Left cardiac atrium (tissue), 4 donors: ENCODE measurements at places on chromosomes 1 and 21.
A peak's percentile ranks its signal among the peaks of the same experiment; 100 is the strongest.

DNA sequence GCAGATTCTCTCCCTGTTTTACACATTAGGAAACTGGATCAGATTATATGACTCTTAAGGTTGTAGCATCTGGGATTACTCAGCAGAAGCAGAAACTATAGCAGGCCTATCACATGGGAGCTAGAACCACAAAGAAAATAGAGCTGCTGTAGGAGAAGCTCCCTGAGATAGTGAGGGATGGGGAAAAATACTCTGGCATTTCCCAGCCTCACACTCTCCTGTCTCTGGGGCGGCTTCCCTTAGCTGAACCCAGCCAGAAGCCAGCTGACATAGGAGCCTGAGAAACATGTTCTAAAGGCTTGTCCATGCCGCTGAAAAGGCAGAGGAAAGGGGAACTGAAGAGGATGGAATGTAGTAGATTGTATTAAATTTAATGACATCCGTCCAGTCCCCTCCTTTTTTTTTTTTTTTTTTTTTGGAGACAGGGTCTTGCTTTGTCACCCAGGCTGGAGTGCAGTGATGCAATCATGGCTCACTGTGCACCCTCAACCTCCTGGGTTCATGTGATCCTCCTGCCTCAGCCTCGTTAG, 76.8 kb upstream of the DNAJC6 start:
- no peak for DNase-seq

- no peak for DNase-seq
Measured at GRCh38 chr1:82215056-82215852, 414.5 kb downstream of the ADGRL2 start.

DNA sequence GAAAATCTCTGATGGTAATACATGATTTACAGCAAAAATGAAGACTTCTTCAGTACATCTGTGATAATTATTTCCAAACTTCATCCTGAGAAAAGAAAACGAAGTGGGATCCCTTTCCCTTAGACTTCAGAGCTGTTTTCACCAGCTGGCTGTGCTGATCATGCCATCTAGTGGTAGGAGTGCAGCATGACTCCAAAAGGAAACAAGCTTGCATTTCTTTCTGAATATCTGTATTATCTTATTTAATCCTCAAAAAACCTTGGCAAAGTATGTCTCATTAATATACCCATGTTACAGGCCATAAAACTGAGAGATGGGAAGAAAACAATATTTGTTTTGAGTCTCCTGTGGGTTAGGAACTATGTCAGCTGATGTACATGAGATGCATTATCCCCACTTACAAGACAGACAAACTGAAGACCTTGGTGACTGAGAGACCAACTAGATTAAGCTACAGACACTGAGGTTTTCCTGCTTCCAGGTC, 9.8 kb upstream of the GJA8 start:
- DNase-seq: no peak

- peak; percentile 8 for DNase-seq
Measured at GRCh38 chr1:7564137-7564536, 207.0 kb upstream of the VAMP3 start.

GRCh38 chr1:6868660-6869380, 83.6 kb downstream of the CAMTA1 start:
- no peak for DNase-seq

- no peak for DNase-seq
Measured at GRCh38 chr21:18986197-18986596, 582.6 kb upstream of the TMPRSS15 start.

DNA sequence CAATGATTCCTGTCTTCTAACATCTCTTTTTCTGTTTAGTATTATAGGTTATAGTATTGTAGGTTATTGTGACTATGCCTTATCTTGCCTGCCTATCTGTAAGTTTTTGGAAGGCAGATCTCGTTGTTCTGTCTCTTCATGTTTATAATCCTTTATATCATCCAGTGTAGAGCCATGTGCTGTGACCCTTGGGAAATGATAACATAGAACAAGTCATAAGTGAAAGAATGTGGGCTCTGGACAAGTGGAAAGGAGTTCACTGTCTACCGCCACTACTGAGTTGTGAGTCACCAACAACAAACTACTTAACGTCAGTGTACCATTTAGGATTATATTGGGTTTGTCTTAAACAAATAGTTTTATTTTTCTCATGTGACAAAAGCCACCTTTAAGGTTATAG, 139.3 kb downstream of the LYPLAL1 start:
- DNase-seq: no peak

GRCh38 chr1:204793259-204793914, 77.3 kb upstream of the NFASC start:
- DNase-seq: no peak

DNA sequence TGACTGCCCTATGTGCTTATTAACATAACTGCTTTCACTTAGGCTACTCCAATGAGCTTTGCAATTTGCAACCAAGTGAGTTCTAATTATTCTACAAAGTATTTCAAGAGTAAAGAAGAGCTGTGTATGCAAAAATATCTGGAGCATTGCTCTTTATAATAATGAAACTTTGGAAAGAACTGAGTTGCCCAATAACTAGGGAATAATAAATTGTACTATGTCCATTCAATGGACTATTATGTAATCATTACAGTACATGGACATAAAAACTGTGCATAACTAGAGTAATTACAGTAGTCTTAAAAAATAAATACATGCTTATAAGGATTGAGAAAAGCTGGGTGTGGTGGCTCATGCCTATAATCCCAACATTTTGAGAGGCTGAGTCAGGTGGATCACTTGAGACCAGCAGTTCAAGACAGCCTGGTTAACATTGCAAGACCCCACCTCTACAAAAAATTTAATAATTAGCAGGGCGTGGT, 70.3 kb upstream of the JAK1 start:
- DNase-seq: no peak

GRCh38 chr1:66778266-66778665, 22.8 kb downstream of the INSL5 start:
- DNase-seq: no peak

- no peak for DNase-seq
Measured at GRCh38 chr1:5617179-5617520, 375.1 kb downstream of the NPHP4 start.

- DNase-seq: no peak
Measured at GRCh38 chr1:223645903-223646302, 19.6 kb downstream of the CAPN8 start.

- DNase-seq: no peak
Measured at GRCh38 chr1:119448127-119448511, 33.2 kb downstream of the HSD3B2 start.

DNA sequence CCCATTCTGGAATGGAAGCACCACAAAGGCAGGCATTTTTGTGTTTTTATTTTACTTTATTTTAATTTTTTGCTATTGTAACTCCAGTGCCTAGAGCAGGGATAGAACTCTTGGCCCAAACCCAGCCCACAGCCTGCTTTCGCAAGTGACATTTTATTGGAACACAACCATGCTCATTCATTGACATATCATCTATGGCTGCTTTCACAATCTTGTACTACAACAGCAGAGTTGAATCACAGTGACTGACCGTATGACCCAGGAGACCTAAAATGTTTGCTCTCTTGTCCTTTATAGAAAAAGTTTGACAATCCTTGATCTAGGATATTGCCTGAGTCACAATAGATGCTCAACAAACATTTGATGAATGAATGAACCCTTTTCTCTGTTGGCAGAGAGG, 83.9 kb upstream of the ATP1A1 start:
- DNase-seq: no peak

DNA sequence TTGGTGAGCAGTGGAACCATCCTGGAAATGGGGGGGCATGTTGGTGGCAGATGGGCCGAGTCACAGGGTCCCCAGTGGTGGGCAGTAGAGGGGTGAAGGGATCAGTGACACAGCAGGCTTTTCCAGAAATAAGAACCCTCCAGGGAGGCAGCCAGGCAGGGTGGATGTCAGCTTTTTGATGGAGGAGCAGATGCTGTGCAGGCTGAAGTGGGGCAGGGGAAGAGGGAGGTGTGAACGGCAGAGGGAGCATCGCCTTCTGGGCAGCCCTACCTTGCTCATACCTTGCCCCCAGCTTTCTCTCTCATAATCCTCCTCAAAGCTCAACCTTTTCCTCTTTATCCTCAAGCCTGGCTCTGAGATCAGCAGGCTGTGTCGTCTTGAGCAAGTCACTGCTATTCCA, 131.8 kb upstream of the IPO9 start:
- DNase-seq: no peak

DNA sequence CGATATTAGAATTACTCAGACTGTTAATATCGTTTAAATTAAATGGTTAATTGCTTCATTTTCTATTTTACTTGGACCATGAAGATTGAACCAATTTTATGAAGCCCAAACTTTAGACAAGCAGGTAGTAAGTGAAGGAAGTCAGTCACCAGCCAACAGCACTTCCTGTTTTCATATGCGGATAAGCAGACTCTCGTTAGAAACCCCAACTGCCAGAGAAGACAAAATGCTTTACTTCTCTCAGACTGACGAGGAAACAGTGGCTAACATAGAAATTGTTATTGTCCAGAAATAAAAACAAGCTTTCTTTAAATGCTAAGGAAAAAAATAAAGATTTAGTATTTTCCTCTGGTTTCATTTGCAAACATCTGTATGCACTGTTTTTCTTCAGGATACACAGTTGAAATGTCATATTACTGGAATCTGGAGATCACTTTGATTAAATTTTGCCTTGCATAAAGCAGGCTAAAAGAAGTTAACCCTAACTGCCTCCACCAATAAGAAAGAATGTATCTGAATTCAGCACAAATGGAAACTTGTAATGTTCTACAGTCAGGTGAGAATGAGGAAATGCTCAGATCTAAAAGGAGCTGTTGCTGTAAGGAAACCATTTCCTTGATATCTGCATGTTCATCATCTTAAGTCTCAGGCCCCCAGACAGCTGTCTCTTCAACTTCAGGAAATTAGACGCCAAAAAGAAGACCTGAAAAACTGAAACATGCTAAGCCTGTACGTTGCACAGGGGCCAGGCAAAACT, 129.8 kb upstream of the SAMSN1 start:
- DNase-seq: no peak

DNA sequence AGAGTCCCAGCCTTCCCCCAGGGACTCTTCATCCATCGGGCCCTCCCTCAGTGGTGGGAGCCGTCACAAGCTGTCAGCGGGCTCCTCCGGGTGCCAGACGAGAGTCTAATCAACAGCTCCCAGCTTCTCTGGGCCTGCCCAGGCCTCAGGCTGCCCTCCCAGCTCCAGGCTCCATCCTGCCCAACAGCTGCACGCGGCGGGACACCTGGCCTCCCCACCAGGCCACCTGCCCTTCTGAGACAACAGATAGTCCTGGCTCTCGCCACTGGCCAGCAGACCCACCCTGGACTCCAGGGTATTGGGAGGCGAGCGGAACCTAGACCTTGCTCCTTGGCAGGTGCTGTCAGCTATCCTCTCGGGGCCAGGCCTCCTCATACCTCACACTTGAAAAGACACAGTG, 3.1 kb downstream of the WNT4 start:
- DNase-seq: no peak

GRCh38 chr1:18957136-18957521, 653 bp upstream of the IFFO2 start:
- DNase-seq: peak; percentile 54

DNA sequence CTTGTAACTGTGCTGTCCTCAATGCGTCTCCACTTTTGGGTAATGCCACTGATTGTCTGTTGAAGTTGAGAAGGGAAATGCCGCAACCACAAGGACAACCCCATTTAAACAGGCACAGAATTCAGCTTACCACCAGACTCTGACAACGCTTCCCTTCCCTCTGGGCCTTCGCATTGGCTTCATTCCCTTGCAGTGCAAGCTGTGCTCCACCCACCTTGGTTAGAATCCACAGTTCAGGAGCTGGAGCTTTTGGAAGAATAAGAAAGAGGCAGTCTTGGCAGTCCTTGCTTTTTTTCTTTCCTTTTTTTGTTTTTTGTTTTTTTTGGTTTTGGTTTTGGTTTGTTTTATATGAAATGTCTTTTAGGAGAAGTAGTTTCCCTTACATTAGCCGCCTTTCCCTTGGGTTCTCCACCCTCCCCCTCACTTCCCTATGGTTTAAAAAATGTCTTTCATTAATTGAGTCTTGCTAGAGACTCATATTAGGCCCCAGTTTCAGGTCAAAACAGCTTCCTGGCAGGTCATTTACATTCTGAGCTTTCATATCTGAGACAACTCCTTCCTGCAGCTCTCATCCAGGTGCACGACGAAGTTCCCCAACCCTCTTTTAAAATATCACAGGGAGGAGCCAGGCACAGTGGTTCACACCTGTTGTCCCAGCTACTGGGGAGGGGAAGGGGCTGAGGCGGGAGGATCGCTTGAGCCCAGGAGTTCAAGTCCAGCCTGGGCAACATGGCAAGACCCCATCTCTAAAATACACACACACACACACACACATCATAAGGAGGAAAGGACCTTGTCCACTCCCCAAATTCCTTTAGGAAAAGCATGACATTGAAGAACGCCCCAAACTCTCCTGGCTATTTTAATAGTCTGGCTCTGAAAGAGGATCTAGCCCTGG, 20.7 kb upstream of the LAX1 start:
- DNase-seq: peak; percentile 55

- no peak for DNase-seq
Measured at GRCh38 chr1:40155910-40156309, 5.3 kb upstream of the RLF start.

DNA sequence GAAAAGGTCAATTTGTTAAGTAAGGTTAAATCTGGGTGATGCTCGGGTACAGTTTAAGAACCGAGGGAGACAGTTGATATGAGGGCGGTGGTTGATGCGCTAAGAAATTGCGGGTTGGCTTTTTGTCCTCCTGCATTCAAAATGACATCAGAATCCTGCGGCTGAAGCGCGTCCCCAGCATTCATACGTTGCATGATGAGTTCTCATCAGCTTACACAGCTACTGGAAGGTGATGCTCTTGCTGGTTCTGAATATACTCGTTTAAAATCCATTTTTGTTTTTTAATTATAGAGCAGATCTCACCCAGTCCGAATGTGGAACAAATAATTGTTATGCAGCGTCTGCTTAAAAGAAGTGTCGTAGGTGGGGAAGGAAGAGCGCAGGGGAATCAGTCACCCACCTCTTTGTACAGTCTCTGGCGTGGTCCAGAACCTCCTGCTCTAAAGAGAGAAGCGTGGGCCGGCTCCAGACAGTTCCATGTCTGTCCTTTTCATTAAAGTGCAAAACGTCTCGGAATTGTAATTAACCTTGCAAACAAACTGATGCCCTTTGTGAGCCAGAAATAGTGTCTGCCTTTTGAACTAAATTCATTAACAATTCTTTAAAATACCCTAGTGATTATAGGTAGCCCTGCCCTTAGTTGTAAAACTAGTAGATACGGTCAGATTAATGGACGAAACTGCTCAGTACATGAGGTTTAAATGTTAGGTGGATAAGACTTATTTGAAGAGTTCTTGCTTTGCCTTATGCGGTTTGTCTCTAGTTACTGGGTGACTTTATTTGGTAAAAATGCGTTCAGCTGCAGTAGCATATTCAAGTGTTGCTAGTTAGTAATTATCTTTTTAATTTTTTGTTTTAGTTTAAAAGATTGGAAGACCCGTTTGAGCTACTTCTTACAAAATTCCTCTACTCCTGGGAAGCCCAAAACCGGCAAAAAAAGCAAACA, 741 bp downstream of the RGS2 start:
- peak; percentile 43 for DNase-seq
